Amniotic epithelial cell (primary cell): ENCODE measurements at places on chromosomes 5 and 9.

- peak; percentile 89 for DNase-seq
Measured at GRCh38 chr9:2242831-2243330, 227.7 kb downstream of the SMARCA2 start.

GRCh38 chr5:80204808-80205614 is 50.8 kb downstream of the SERINC5 start:
- DNase-seq, result peak; percentile 97

DNA sequence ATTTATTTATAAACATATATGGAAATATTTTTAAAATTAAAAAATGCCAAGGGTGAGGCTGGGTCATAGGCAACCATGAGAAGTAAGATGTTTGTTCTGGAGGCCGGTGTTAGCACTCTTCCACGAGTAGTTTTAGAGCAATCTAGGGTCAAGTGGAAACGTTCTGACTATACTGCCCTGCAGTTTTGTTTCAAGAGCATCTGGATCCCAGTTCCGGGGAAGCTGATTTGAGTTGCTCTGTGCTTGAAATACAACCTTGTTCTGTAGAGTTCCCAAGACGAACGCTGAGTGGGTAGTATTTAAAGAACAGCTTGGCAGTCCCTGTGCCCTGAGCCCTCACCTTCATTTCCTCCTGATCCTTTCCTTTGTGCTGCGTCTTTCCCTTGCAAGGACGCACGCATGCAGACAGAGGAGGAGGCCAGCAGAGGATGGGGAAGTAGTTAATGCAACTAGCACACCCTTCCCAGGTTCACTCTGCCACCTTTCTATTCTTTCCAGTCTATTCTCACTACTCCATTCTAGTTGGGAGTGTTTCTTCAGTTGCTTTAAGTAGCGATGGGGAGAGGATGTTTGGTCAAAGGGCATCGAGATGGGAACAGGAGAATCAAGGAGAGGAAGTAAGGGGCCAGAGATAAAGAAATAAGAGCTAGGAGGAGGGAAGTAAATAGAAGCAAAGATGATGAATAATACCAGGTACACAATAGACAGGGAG is 68.3 kb upstream of the ZSWIM6 start:
- no peak for DNase-seq

DNA sequence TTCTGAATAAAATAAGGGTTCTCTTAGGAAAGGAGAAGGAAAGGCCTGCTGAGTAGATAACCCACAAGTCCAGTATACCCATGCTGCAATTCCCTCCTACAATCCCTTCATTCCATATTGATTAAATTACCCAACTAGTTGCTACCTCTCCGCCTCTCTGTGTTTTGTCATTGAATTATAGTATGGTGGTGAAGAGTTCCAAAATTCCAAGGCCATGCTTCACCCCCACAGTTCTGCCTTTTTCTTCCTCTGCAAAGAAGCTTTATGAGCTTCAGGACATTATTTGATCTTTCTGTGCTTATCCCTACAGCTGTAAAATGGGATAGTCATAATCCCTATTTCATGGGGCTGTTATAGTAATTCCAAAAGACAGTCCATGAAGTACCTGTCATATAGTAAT is 215.6 kb downstream of the ACTL7B start:
- DNase-seq, result peak; percentile 38

- DNase-seq, result peak; percentile 74
Measured at GRCh38 chr5:59173578-59173977, 590.7 kb downstream of the RAB3C start.

- DNase-seq, result no peak
Measured at GRCh38 chr9:7507566-7508270, 291.9 kb downstream of the DMAC1 start.

GRCh38 chr5:16568875-16569580 is 47.8 kb downstream of the RETREG1 start:
- peak; percentile 61 for DNase-seq

- no peak for DNase-seq
Measured at GRCh38 chr5:17991775-17992174, 357.5 kb downstream of the TAF11L14 start.

GRCh38 chr5:173612948-173613347 is 3.5 kb downstream of the BOD1 start:
- peak; percentile 77 for DNase-seq

DNA sequence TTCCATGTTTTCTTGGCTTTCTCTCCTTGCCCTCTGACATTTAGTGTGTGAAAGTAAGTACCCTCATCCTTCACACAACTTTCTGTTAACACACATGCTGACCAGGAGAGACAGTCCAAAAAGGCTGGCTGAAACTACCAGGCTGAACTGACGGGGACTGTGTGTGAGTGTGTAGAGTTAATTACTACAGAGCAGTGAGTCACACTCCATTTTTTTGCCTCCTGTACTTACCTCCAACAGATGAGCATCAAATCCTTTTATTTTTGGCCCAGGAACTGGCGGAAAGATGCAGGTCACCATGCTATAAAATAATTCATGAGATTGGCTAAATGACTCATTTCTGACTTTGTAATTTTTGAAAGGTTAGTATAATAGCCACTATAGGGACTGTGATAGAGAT is 20.2 kb upstream of the AGXT2 start:
- DNase-seq, result peak; percentile 23

DNA sequence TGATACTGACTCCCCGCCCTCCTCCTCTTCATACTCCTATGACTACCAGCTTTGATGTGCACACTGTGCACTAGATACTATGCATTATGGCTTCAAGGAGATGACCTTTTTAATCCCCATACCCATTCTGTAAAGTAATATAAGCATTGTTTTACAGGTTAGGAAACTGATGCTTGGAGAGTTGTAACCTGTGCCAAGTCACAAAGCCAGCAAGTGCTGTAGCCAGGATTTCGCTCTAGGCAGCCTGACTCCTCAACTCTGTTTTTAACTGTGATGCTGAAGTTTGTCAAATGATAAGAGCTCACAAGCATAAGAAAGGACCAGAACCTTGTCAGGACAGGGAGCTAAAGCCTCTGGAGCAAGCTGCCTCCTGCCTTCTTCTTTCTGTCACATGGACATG is 461.3 kb downstream of the TMEM232 start:
- DNase-seq, result no peak

DNA sequence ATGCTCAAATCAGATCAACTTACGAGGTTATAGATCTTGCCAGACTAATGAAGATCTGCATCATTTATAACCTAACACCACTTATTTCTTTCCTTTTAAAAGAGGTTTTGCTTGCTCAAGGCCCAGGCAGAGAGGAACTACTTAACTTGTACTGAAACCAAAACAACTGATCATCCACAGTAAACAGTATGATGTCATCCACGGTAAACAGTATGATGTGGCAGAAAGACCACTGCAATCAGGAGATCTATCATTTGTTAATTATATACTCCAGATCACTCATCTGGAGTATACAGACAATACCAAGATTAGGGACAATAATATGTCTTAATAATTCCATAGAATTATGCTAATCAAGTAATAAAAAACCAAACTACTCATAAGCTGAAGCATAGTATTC is 116.8 kb downstream of the ADAMTS6 start:
- DNase-seq, result peak; percentile 21

DNA sequence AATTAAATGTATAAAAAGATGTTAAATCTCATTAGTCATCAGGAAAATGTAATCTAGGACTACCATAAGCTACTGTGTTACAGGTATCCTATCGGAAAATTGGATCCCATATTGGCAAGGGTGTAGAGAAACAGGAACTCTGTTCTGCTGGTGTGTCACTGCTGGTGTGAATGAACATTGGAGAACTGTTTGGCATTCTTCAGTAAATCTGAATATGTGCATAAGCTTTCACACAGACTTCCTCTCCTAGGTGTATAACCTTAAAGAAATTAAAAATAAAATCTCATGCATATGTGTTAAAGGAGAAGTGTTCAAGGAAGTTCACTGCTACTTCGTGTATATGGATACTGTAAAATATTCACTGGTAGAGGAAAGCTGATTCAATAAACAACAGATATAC is 484.6 kb upstream of the TLE4 start:
- DNase-seq, result no peak

- DNase-seq, result no peak
Measured at GRCh38 chr9:34976992-34977391, 12.6 kb upstream of the DNAJB5 start.

DNA sequence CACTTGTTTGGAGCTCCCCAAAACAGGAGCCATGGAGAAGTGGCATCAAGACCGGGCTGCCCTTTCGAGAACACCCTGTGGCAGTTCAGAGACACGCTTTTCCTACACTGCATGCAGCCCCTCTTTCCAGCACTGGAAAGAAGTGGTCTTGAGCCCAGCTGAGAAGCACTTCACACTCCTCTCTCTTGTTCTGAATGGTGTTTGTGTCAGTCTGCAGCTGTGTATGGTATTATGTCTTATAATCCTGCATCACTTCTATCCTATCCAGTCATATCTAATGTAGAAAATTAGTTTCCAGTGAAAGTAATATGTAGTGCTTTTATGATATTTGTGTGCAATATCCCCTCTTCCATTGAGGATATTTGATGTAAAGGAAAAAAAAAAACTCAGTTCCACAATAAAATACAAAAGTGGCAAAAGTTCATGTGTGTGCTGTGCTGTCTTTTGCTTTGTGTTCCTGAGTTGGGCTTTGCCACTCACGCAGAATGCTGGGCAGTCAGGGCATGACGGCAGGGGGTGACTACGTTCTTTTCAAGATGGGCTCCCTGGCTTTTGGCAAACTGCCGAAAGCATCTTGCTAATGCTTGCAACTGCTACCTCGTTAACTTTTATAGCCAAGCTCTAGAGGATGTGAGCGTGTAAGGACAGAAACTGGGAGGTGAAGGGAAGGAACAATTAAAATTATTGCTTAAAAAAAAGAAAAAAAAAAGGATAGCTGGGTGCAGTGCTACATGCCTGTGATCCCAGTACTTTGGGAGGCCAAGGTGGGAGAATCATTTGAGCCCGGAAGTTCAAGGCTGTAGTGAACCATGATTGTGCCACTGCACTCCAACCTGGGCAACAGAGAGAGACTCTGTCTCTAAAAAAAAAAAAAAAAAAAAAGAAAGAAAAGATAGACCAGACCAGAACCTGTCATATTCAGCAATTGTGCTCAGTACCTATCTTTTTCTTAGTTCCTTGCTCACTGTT is 102.2 kb downstream of the MAP1B start:
- no peak for DNase-seq

GRCh38 chr5:115767424-115767823 is 49.0 kb downstream of the CDO1 start:
- DNase-seq, result no peak

GRCh38 chr5:115649541-115649940 is 23.7 kb upstream of the TMED7 start:
- DNase-seq, result no peak

DNA sequence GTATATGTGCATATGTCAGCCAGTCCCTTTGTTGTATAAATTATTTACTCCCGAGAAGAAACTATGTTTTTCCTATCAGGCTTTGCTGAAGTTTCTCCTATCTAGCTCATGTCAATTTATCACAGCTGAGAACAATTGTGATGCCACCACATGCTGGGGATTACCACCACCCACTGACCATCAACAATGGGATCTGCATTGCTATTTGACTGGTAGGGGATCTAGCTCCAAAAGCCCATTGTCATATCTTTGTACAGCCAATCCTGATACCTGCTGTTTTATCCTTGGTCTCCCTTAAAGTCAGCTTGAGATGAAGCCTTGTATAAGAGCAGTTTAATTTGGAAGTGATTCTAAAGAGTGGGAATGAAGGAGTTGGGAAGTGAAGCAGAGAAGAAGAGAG is 53.9 kb upstream of the KCNN2 start:
- no peak for DNase-seq

GRCh38 chr5:36199620-36200019 is 42.1 kb downstream of the NADK2 start:
- peak; percentile 80 for DNase-seq

GRCh38 chr9:2771087-2771486 is 53.8 kb downstream of the KCNV2 start:
- DNase-seq, result peak; percentile 62

GRCh38 chr9:4739587-4740387 is 1.2 kb downstream of the AK3 start:
- DNase-seq, result no peak

DNA sequence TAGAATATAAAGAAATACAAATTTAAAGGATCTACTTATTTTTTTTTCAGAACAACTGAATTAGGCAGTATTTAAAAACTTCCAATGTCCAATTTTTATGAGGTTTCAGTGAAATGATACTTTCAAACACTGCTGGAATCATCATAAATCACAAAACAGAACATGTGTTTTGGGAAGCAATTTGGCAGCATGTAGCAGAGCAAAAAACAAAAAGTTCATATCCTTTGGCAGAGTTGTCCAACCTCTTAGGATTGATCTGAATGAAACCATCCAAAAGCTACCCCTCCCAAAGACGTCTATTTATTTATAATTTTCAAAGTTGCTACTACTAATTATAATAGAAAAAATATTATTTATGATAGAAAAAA is 192.4 kb upstream of the PUM3 start:
- no peak for DNase-seq

DNA sequence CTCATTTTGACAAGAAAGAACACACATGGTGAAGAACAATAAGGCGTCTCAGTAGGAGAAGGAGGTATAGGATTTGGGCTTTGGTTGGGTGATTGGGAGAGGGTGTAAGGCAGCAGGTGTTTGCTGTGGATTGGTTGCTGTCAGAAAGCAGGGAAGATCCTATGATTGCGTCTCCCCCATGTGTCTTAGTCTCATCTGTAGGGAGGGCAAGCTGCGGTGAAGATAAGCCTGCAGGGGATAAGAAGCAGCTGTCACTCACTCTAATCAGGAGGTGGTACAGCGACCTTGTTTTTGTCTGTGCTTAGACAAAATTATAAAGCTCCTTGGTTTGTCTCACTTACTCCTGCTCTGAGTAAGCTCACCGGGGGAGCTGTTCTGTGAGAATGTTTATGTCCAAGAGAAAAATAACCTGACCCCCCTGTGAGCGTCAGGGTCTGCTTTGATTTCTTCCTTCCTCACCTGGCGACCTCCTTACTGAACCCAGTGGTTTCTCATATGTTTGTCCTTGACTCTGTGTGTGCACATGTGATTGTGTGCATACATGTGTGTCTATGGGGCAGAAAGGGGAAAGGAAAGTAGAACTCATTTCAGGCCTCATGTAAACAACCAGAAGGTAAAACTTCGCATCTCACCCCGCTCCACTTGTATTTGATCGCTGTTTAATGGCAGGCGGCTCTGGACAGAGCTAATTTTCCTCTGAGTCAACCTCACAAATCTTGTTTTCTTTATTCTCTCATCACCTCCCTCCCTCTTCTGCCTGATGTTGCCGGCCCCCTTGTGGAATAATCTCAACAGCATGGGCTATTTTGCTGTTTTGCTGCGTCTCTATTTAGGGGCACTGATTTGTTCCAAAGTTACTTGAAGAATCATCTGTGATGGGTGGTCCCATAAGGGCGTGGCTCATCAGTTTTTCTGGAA is 105.6 kb downstream of the TENT4A start:
- DNase-seq, result no peak

- peak; percentile 28 for DNase-seq
Measured at GRCh38 chr9:122819326-122819725, 9.1 kb downstream of the PDCL start.
